Inflammatory macrophage (primary cell): ENCODE measurements at places on chromosomes 5 and 9.

DNA sequence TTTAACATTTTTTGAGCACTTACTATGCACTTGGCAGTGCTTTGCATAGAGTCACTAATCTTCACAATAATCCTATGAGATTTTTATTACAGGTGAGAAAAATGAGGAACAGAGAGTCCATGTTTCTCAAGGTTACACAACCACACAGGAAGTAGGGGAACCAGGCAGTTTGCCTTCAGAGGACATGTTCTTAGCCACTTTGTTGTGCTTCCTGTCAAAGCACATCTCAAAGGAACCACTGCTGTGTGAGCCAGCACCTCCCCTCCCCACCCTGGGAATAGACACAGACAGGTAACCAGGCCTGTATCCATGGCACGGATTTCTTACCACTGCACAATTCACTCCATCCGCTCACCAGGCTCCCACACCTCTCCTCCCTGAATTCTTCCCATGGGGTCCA lies 6.3 kb upstream of the DNAJB5 start:
- DNase-seq: peak; percentile 20

GRCh38 chr5:150136305-150137167 lies 19.1 kb downstream of the PDGFRB start:
- no peak for DNase-seq

GRCh38 chr5:77359231-77359630 lies 132.9 kb downstream of the WDR41 start:
- DNase-seq: no peak

DNA sequence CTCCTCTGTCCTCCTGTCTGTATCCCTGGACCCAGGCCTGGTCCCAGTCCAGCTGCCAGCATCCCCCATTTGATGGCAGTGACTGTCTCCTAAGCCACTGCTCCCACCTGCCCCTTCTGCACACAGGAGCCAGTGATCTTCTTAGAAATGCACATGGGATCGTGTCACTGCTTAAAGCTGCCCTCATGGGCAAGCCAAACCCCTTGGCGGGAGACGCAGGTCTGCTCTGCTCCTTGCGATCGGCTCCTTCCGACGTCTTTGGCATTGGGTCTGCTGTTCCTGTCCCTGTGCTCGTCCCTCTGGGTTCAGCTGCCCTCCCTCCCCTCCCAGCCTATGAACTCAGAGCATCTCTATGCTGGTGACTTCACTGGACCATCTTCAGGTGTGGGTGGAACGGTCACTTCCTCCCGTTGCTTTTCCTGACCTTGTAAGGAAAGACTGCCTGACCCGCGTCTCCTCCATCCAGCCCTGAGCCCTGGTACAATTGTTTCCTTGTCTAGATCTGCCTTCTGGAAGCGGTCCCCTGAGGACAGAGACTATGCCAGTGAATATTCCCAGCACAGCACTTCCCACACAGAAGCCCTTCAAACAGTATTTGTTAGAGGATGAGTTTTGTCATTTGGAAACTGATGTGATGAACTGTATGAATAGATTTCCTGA lies 116.5 kb downstream of the ZNF354C start:
- DNase-seq: no peak

DNA sequence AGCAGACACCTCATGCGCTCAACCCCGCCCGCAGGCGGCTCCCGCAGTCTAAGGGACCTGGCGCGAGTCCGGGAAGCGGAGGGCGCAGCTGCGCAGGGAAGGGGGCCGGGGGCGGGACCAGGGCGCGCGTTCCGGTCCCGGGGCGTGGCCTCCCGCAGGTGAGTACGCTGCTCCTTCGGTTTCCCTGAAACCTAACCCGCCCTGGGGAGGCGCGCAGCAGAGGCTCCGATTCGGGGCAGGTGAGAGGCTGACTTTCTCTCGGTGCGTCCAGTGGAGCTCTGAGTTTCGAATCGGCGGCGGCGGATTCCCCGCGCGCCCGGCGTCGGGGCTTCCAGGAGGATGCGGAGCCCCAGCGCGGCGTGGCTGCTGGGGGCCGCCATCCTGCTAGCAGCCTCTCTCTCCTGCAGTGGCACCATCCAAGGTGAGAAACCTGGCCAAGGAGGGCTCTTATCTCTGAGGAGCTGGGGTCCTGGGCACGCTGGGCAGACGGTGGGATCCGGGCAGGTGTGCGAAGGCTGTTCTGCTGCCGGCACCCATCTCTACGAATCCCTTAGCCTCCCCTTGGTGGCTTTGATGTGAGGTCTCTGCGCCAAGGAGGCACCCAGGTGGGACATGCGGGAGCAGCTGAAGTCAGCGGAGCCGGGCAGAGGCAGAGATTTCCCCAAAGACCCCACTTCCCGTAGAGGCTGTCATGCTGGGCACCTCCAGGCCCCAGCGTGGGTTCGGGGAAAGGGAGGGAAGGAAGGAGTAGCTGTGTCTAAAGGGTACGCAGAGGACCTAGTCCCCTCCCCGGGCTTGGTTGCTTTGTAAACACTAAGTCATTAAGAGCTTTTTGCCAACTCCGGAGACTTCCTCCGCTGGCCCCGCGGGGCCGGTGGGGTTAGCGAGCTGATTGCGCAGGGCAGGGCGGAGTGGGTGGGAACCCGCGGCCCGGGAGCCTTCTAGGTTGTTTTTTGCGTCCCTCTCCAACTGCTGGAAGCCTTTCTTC lies at the start of gene F2RL1:
Gene F2RL1, plus strand, starts transcription at position 187 of the 988 bp plus-strand sequence. Its CDS starts 153 bp downstream, at position 340.
- DNase-seq: peak; percentile 43

- peak; percentile 72 for DNase-seq
These were observed 86.1 kb upstream of the ADAMTS2 start for GRCh38 chr5:179431221-179431824.

- DNase-seq: no peak
These were observed 23.0 kb downstream of the BARHL1 start for GRCh38 chr9:132605387-132605786.

GRCh38 chr9:84567805-84568204 lies 101.7 kb upstream of the NTRK2 start:
- no peak for DNase-seq

DNA sequence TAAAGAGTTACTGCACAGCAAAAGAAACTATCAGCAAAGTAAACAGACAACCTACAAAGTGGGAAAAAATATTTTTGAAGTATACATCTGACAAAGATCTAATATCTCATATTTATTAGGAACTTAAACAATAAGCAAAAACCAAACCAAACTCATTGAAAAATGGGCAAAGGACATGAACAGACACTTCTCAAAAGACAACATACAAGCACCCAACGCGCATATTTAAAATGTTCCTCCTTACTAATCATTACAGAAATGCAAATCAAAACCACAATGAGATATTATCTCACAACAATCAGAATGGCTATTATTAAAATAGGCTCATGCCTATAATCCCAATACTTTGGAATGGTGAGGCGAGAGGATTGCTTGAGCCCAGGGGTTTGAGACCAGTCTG lies 48.0 kb downstream of the FBXO4 start:
- DNase-seq: no peak

- no peak for DNase-seq
These were observed 752 bp downstream of the CCNJL start for GRCh38 chr5:160311491-160312133.

- no peak for DNase-seq
These were observed 418.7 kb upstream of the KIF2A start for GRCh38 chr5:61887271-61887670.

GRCh38 chr5:40904205-40904993 lies 4.9 kb upstream of the C7 start:
- peak; percentile 23 for DNase-seq

- DNase-seq: no peak
These were observed 661.2 kb upstream of the SEMA6A start for GRCh38 chr5:117235786-117236185.

DNA sequence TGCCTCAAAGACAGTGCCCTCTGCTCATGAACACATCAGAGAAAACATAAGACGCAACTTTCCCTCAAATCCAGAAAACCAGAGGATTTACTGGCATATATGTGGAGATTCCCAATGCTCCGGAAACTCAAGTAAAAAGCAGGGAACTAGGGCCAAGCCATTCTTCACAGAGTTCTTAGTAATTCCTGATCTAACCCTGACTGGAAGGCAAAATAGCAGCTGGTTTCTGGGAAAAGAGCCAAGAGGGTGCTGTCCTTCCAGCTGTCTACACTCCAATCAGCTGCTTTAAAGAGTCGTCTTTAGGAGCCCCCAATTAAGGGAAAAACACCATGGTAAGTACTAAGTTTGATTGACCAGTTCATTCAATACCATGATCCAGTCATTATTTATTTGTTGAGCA lies 49.6 kb downstream of the GNA14 start:
- no peak for DNase-seq

GRCh38 chr5:21680196-21680595 lies 1172.9 kb downstream of the CDH12 start:
- DNase-seq: no peak

DNA sequence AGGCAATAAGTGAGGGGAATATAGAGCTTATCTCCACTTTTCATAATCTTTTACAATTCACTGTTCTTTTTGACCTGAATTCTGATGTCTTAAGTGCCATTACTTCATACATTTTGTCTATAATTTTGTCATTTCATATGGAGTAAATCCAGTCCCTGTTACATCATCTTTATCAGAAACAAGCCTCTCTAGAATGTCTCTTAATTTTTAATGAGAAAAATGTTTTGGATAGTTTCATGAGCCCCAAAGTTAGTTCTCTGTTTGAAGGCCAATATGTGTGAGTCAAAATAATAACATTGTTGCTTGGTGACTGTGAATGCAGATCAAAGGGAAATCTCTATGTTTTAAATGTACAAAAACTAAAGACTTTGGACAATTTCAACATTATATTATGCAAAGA lies 329.6 kb upstream of the ARRDC3 start:
- DNase-seq: no peak

DNA sequence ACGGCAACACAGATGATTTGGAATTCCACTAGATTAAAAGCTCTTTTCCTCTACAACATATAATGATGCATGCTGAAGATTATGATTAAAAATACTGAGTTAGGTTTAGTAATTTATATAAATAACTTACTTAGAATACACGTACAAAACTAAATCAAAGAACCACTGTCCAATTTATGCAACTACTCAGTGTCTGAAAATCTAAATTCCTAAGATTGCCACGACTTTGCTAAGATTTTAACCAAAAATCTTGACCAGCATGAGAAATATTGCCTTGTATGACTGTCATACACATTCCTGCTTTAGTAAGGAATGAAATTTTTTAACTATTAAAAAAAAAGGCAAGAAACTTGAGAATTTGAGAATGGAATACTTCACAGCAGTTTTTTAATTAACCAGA lies 292.4 kb downstream of the ZNF608 start:
- DNase-seq: no peak

DNA sequence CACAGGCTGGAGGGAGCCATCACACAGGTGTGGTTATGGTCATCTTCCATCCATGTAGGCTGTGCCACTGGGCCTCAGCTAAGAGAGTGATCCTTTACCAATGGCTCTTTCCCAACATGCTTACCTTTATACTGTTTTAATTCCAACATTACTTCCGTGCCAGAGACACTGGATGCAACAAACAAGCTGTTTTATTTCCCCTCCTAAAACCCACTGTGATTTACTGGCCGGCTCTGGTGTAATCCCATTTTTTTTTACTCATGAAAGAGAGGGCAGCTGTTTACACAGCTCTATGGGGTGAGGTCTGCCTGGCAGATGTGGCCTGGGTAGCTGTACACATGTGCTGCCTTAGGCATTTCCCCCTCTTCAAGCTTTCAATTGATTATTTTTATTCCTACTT lies 58.5 kb downstream of the MACROH2A1 start:
- DNase-seq: no peak

DNA sequence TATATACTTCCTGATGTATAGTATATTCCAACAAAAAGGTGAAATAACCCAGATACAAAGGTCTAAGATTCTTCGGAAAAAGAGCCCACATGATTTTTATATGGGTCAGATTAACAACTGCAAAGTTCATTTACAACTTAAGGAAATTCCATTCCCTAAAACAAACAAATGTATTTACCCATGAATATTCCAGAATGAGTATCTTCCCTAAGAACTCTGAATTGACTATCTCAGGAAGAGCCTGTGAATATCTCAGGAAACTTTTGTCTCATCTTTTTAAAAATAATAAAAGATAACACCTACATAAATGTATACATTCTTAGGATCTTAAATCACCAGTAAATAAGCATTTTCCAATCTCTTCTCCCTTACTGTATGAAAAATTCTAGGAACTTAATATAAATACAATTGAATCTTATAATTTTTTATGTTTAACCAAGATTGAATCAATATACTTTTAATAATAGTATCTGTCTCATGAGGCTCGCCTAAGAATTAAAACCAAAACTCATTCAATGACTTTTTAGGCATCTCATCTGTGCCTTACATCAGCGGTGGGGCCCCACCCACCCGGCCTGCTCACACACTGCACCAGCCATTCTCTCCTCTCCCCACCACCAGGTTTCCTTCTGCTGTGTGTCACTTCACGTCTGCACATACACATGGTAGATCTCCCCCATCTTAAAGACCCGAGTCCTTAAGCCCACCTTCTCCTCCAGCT lies 78.1 kb downstream of the RAPGEF1 start:
- DNase-seq: no peak

GRCh38 chr5:127839496-127840197 lies 136.5 kb downstream of the CCDC192 start:
- DNase-seq: peak; percentile 81

GRCh38 chr9:136031741-136032730 lies 63.1 kb downstream of the NACC2 start:
- DNase-seq: peak; percentile 61

- DNase-seq: no peak
These were observed 35.8 kb upstream of the ATP10B start for GRCh38 chr5:160887780-160888179.

DNA sequence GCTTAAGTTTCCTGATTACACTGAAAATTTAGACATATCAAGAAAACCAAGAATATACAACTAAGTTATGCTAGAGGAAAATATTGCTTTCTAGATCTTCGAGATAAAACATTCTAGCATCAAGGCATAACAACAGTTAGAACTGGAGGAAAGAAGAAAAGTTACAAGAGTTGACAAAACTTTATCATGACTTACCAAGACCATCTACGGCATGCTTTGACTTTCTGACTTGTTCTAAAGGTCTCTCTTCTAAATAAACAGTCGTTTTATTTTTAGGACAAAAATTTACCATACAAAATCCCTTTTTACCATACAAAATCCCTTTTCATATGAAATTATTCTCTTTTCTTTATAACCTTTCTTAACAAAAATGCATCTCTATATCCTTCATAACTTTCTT lies 1110.1 kb upstream of the CDH10 start:
- no peak for DNase-seq

DNA sequence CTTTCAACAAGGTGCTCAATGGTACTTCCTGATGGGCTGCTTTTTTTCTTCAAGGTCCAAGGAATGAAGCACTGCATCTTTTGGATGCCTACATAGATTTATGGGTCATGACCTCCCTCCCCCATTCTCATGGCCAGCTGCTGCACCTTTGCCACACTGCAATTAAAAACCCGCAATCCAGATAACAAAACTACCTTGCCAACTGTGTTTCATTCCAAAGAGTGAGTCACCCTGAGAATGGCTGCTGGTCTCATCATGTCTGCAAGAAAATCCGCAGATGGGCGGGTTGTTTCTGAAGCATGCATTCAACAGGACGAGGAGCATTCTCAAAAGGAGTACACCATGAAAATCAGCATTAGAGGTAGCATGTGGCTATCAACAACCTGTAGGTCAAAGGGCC lies 139.8 kb downstream of the ELAVL2 start:
- DNase-seq: no peak

GRCh38 chr9:68678430-68678829 lies 26.6 kb upstream of the PIP5K1B start:
- DNase-seq: peak; percentile 7

GRCh38 chr9:111282845-111283244 lies 47.2 kb downstream of the OR2K2 start:
- DNase-seq: peak; percentile 67
